ENCODE measurements at places on chromosomes 1 and 21.

GRCh38 chr1:19313636-19313959, 1.5 kb downstream of the SLC66A1 start:
- DNase-seq: no peak

DNA sequence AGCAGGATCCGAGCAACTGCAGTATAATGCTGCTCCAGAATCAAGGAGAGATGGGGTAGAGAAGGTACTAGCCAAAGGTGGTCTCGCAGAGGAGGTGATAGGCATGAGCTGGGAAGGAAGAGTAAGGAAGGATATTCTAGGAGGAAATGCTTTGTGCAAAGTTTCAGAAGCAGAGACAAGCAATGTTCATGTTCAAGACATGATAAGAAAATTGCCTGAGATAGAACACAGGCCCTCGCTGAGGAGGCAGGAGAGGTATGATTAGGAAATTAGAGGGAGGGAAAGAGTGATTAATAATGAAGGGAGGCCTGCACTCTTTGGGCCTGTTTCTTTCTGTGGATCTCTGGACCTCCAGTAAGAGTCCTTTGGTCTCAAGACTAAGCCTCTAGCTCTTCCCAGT, 12.9 kb upstream of the ETV3 start:
- no peak for DNase-seq

- no peak for DNase-seq
These were observed 15.2 kb downstream of the CHML start for GRCh38 chr1:241624935-241625334.

DNA sequence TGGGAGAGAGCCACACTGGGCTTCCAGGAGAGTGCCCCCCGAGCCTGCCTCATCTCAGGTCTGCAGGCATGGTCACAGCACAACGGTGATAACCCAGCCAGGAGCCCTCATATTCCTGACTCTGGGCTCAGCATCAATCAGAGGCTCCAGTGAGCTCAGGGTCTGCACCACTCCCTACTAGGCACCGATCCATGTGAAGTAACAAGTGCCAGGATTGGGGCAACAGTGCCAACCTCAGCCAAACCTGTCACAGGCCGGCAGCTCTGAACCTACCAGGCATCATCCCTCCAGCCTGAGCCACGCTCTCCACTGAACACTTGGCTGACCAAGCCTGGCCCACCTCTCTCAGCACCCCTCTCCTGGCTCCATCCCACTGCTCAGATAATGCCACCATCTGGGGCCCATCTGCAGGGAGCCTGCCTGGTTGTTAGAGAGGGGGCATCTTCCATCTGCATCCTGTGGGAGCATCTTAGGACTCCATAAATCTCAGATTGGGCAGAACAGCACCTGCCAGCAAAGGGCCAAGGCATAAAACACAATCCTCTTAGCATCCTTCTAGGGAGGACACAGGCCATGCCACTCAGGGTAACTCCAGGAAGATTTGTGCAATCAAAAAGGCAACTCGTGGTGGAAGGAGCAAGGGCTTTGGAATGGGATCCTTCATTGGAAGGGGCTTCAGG, 213.7 kb upstream of the CSF3R start:
- no peak for DNase-seq

DNA sequence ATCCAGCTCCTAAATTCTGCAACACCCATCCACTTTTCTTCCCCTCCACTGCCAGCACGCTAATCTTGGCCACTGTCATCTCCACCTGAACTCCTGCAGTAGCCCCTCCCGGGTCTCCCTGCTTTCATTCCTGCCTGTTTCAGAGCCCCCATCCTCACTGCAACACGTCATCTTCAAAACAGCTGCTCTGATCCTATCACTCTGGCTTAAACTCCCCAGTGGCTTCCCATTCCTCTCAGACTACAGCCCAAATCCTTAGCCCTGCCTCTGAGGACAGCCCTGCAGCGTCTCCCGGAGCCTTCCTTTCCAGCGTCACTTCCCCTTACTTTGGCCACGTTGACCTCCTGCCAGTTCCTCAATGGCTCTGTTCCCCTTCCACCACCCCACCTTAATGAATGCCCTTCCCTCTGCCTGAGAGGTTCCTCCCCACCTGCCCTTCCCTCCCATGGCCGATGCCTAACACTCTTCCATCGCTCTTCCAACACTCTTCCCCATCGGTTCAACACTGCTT, 22.9 kb upstream of the IFNAR2 start:
- no peak for DNase-seq

DNA sequence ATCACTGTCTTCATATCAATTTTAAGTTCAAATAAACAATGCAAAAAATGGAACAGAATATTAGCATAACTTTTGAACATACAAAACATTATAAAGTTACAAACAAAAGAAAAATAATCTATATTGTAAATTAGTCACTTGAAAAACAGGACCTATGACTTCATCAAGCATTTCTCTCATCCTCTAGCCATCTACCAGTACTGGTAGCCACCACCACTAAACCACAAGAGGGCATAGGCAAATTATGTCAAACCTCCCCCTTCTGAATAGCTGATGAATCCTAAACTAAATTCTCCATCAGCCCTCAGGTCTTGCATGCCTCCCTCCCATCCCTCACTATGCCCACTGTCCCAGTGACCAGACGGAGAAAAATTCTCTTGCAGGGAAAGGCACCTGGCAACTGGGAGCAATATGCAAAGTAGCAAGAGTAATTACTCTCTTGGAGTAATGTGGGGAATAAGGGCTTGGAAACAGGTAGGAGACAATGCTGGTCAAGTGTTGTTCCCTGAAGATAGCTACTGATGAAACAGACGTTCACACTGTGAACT, 37.1 kb downstream of the SSX2IP start:
- DNase-seq: no peak

DNA sequence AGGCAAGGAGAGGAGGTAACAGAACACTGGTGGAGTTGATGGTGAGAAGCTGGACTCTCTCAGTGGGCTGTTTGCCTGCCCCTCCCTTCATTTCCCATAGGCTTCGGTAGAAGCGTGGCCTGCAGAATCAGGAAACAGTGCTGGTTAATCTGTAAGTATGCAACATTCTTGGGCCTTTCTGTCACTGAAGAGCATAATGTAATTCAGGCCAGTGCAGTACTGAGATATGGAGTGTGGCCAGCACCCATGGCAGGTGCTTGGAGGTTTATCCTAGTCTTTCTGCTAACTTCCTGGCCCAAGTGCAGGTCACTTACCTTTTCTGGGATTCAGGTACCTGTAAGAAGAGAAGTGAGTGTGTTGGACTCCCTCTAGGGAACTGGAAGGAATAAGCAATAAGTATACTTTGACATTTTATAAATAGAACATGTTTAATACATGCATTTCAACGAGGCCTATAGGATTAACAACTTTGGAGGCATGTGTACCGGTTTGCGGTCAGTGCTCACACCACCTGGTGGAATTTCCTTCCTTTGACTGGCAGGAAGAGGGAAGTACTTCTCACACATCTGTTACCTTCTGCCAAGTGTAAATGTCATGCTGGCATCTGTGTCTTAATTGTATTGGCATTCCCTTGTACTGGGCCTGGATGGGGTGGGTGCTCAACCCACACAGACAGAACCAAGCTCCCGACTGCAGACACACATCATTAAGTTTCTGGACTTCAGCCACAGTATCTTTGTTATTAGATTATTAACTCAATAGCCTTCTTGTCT, 105.5 kb downstream of the KIF26B start:
- DNase-seq: no peak

DNA sequence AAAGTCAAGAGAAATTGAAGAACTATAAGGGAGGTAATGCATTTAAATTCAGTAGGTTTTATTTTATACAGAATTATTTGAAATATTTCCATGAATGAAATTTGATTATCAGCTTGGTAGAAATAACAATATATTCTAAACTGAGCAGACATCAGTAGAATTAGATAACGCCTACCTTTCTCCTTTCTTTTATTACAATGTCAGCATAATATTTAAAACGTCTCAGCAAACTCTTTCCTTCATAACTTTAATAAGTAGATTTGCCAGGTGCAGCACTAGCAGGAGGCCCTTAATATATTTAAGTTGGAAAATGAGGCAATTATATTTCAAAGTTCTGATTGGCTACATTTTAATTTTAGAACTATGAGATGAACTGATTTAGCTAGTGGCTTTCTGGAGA, 298.8 kb downstream of the BRINP3 start:
- DNase-seq: no peak

- peak; percentile 88 for DNase-seq
These were observed at the start of gene RNASEL for GRCh38 chr1:182588500-182589396. Gene RNASEL, minus strand, starts transcription at chr1:182589256. Its CDS starts 2,450 bp downstream, at chr1:182586806.

GRCh38 chr1:1976031-1976430, 27.6 kb downstream of the CFAP74 start:
- DNase-seq: no peak

GRCh38 chr1:15168479-15168878, 14.9 kb downstream of the TMEM51 start:
- no peak for DNase-seq

DNA sequence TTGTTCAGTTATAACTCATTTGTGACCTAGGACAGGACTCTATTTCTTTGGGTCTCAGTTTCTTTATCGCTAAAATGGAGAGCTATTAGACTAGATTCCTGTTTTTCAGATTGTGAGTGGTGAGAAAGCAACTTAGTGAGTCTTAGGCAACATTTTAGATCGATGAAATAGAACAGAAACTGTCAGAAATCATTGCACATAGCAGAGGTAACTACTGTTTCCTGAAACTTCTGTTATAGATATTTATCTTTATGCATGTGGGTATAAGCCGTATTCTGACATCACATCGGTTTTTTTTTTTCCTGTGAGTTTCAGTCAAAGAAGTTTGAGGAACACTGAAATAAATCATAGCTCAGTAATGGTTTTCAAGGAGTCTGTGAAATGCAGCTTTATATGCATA, 42.1 kb upstream of the DNAJC6 start:
- no peak for DNase-seq

- DNase-seq: no peak
These were observed 34.6 kb upstream of the POU2F1 start for GRCh38 chr1:167185974-167186657.

DNA sequence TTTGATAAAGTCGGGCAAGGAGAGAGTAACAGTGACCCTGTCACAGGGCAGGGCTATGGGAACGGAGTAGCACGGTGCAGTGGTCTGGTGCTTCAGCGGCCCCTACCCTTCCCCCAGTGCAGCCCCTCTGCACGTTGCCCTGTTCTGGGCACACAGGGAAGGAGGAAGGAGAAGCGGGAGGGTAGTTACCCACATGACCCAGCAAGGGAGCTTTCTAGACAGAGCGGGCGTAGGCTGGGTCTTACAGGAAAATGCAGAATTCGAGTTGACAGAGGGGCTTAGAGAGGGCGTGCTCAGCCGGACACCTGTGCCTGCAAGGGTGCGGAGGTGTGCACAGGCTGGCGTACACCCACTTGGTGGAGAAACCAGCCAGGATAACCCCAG, 341.2 kb downstream of the NPHP4 start:
- no peak for DNase-seq

- no peak for DNase-seq
These were observed 26.1 kb downstream of the PRKACB start for GRCh38 chr1:84170171-84170570.

- no peak for DNase-seq
These were observed 16.2 kb upstream of the OTUD3 start for GRCh38 chr1:19866029-19866428.

GRCh38 chr1:234633246-234634003, 23.4 kb upstream of the IRF2BP2 start:
- no peak for DNase-seq

GRCh38 chr1:53484705-53485477, 25.7 kb downstream of the DMRTB1 start:
- no peak for DNase-seq

- no peak for DNase-seq
These were observed 310.8 kb downstream of the USP25 start for GRCh38 chr21:16040601-16041000.

DNA sequence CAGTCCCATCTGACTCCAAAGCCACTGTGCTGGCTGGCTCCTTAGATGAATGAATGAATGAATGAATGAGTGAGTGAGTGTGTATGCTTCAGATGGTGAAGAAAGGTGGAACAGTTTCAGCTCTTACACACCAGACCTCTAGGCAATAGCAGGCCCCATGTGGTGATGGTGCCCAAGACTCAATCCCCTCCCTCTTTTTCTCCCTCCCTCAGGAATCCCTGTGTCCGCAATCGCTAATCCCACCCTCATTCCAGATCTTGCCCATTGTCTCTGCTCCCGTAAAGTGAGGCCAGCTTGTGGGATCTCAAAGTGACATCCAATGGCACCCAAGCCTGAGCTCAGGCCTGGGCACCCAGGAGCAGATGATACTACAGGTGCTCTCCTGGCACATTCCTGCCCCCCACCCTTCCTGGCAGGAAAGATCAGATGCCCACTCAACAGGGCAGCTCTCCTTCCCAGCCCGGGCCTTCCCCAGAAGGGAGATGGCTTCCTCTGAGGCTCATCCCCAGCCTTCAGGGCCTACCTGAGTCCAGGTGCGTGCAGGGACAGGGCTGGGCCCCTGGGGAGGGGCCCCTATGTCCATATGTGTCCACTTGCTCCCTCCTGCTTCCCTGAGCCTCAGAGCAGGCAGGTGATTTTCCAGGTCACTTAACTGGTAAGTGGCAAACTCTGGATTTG, 106.4 kb downstream of the HMGB4 start:
- DNase-seq: no peak

GRCh38 chr1:198686069-198686728, 47.4 kb downstream of the PTPRC start:
- peak; percentile 19 for DNase-seq

GRCh38 chr1:203556047-203556851, 62.3 kb downstream of the OPTC start:
- peak; percentile 68 for DNase-seq

GRCh38 chr1:108551137-108551862, 8.6 kb upstream of the EEIG2 start:
- no peak for DNase-seq

DNA sequence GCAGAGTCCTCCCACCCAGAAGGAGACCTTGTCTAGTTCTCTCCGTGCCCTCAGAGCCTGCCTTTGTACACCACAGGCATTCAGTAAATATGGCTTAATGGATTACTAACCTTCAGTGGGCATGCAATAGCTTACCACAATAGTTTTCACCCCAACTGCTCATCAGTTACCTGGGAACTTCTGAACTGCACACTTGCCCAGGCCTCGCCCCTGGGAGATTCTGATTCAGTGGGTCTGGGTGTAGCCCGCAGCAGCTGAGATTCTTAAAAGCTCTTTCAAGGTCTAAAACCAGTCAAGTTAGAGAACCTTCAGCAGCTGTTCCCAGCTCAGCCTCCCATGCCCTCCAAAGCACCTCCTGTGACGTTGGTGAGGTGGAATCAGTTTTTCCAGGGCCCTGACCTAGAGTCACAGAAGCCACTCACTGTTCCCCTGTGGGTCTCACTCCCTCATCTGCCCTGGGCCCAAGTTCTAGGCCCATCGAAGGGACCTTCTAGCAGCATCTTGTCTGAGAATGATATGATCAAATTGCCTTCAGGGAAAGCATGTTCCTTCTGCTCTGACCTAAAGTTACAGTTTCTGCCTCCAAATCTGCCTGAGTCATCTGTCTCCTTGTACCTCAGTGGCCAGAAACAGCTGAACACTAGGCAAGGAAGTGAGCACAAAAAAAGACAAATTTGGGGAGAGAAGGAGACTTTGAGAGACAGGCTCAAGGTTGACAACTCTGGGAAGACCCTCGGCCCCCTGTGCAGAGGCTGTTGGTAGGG, 10.8 kb downstream of the ASAP3 start:
- no peak for DNase-seq
